ENCODE measurements at places on chromosomes 3 and 15. TPM values are rescaled to one million over a fixed set of nuclear protein-coding genes. Genes with fewer than 3 reads are reported as not detected.

- no peaks in the 10 kb centered on the region for H3K27me3 ChIP-seq
- peak overlapping the region; percentile 73 for H3K27ac ChIP-seq
- H3K4me1 ChIP-seq = peaks cover 18% of the 10 kb centered on the region
- no peaks in the 10 kb centered on the region for H3K36me3 ChIP-seq
These were observed 7.8 kb upstream of the KIF7 start for GRCh38 chr15:89662893-89663626.

DNA sequence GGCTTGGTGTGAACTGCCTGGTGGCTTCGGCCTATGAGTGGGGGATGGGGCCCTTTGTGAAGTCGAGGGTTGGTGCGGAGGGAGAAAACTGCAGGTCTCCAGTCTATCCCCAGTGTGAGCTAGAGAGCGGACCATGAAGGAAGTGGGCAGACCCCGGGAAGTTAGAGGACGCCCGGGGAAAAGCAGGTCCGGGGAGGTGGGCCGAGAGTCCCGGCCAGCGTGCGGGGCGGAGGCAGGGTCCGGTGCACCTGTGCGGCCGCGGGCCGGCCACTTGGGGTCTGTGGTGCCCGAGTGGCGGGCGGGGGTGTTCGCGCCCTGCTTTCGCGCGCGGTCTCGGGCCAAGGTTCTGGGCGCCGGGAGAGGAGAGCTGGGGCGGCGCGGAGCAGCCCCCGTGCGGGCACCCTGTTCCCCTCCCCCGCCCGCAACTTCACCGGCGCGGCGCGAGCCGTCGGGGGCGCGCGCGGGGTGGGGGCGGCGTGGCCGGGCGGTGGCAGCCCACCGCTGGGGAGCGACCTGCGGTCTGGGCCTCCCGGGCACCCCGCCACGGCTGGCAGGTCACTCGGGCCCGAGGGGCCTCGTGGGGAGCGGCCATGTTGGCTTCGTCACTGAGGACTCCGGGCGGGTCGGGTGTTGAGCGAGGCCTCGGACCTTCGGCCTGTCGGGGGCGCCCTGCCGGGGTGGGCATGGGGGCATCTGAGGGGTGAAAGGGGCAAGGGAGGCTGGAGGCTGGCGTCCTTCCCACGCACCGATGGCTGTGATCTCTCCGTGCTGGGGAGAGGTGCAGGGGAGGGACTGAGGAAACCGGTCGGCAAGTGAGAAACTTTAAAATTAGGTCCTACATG lies 4.8 kb downstream of the UBE2E1 start:
- H3K4me3 ChIP-seq = peak overlapping the region; percentile 67
- H3K36me3 ChIP-seq = no peaks in the 10 kb centered on the region
- peak overlapping the region; percentile 85 for H3K27ac ChIP-seq
- peaks cover 41% of the 10 kb centered on the region for H3K4me1 ChIP-seq
- peak; percentile 83 for DNase-seq
- no peaks in the 10 kb centered on the region for H3K27me3 ChIP-seq

DNA sequence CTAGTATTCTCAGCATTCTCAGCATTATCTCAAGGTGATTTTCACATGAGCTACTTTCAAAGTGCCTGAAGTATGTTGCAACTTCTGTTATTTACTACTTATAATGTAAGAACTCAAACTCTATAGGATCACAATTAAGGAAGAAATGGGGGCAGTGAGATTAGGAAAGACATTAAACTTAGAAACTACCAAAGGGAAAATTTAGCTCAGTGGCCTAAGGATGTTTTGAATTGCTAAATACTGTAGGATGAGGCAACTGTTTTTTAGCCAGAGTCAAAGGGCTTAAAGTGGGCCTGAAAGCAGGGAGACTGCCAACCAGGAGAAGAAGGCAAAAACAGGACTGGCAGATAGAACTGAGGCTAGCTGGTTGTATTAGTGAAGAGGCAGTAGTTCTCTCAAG lies 55.5 kb upstream of the MBNL1 start:
- no peaks in the 10 kb centered on the region for H3K27me3 ChIP-seq
- H3K4me3 ChIP-seq = no peak overlapping the region
- H3K27ac ChIP-seq = no peak overlapping the region
- no peaks in the 10 kb centered on the region for H3K36me3 ChIP-seq
- peaks cover 11% of the 10 kb centered on the region for H3K4me1 ChIP-seq

GRCh38 chr3:66270701-66271100 lies 49.9 kb downstream of the SLC25A26 start:
- no peak overlapping the region for H3K4me3 ChIP-seq
- peaks cover 4% of the 10 kb centered on the region for H3K4me1 ChIP-seq
- no peaks in the 10 kb centered on the region for H3K27me3 ChIP-seq
- no peak overlapping the region for H3K27ac ChIP-seq

Gene REC114
- total RNA-seq = not detected

DNA sequence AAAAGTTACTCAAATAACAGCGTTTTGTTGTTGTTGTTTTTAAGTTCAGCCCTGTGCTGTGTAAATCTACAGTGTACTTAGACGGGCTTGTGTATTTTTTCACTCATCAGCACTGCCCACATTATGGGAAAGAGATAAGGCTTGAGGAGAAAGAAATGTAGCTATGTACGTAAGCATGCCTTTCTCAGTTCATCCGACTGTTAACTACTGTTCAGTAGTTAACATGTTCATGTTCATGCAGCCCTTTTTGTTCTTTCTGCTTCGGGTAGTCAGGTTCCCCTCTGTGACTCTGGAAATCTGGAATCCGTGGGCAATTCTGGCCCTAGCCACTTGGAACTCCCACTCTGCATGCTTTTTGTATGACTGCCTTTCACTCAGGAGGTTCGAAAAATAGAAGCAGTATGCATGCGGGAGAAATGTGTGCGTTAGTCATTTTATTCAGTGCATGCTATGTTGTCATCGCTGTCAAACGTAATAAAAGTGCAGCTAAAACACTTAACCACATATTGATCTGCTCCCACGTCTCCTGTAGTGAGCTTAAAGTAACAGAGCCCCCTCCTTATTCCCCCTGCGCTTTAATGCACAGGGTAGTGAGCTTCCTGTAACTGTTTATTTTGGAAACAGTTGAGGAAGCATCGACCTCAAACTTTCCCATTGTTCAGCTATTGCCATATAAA lies 283.1 kb upstream of the NR2F2 start:
- no peak overlapping the region for H3K27ac ChIP-seq
- no peak for DNase-seq

DNA sequence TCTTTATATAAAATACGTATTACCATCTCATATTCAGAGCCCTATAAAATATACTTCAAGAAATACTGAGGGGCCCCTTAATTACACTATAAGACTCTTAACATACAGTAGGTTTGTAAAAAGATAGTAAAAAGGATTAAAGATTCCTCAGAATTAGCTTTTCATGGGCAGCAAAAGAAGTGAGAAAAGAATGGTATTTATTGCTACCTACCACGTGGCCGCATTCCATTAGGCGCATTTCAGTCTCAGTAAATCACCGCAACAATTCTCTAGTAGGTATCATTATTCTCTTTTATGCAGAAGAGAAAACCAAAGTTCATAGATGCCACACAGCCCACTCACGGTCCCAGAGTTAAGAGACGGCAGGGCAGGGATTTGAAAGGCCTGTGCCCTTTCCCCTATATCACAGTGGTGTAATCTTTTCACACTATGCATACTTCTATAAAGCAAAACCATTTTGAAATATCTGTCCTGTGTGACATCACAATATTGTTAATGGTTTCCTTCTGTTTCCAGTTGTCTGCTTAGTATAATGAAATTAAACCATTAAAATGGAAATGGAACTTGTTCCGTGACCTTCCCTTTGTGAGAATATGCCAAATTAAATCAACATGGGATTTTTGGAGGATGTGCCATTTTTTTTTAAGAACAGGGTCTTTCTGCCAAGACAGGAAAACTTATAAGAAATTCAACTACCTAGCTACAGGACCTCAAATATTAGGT lies 1072.2 kb downstream of the FHIT start:
- no peaks in the 10 kb centered on the region for H3K27me3 ChIP-seq
- H3K36me3 ChIP-seq = no peaks in the 10 kb centered on the region
- no peak for DNase-seq
- H3K27ac ChIP-seq = no peak overlapping the region

DNA sequence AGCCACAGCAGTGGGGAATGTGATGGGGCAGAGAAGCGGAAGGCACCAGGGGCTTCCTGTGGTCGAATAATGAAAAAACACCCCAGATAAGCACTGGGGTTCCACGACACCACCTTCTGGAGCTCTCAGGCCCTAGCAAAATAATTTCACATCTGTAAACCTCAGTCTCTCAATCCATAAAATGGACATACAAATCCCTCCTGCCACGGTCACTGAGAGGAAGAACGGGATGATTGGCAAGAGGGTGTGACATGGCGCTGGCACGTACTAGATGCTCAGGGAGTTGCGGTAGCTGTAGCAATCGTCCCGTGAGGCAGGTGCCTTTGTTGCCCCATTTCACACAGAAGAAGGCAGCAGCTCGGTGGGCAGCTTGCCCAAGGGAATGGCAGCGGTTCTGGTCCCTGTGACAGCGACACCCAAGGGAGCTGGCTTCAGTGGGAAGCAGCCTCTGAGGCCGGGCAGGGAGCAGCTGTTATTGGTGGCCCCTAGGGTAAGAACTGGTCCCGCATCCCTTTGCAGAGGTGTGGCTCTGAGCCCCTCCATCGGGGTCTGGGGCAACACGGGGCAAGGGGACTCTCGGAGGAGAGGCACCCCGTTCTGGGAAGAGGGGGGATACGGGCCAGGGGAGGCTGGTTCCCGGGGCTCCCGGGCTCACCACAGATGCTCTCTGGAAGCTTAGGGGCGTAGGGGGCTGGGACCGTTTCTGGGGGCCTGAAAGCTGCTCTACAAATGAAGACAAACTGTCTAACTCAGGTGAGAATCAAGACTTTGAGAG lies 114.0 kb upstream of the ALDH1A3 start:
- no peaks in the 10 kb centered on the region for H3K36me3 ChIP-seq
- peak; percentile 60 for DNase-seq

Gene GPR27
- 3.7 TPM for total RNA-seq

DNA sequence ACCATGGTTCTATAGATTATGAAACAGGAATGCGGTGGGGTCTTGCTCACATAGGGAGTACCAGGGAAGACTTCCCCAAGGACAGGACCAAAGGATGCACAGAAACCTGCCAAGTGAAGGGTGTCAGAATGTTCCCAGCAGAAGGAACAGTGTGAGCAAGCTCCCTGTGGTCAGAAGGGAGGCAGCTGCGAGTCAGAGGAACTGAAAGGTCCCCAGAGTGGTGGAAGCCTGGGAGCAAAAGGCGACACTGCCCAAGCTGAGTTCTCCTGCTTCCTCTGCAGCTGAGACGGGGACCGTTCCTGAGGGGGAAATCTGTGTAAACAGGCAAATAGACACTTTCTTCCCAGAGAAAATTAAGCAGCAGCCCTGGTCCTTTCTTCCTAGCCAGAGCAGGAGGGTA lies 14.2 kb upstream of the SLC6A6 start:
- no peaks in the 10 kb centered on the region for H3K36me3 ChIP-seq
- peaks cover 17% of the 10 kb centered on the region for H3K4me1 ChIP-seq
- H3K27me3 ChIP-seq = no peaks in the 10 kb centered on the region

GRCh38 chr3:54481606-54482365 lies 359.4 kb downstream of the CACNA2D3 start:
- H3K36me3 ChIP-seq = no peaks in the 10 kb centered on the region
- no peaks in the 10 kb centered on the region for H3K4me1 ChIP-seq
- no peak for DNase-seq
- H3K27ac ChIP-seq = no peak overlapping the region
- no peak overlapping the region for H3K4me3 ChIP-seq

DNA sequence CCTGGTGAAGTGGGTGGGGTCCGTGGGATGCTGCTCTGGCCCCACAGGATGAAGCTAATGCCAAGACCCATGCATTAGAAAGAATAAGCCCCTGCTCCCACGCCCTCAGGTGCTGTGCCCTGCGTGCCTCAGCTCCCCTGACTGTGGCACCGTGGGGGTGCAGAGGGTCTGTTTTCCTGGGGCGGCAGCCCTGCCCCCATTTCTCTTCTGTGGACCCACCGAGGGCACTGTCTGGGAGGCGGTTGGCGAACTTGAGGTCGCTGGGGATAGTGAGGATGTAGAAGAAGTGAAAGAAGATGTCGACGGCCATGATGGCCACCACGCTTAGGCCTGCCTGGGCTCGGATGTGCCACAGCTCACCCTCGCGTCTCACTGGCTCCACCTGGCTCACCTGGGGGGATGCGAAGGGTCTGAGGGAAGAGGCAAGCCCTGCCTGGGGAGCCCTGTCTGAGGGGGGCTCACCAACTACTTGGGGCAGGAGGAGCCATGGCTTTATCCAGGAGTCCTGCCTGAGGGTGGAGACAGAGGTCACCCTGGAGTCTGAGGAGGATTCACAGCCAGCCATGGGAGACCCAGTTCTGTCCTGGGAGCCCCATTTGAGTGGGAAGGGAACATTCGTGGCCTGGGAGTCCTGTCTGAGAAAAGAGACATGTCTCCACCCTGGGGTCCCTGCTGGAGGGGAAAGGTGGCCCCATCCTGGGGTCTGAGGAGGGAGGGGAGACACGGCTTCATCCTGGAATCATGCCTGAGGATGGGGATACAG lies 5.1 kb downstream of the HHATL start:
- no peak for DNase-seq
- H3K27ac ChIP-seq = no peak overlapping the region
- H3K27me3 ChIP-seq = no peaks in the 10 kb centered on the region
- no peaks in the 10 kb centered on the region for H3K36me3 ChIP-seq

Data from upper lobe of right lung (tissue), 1 donor.